Eye (tissue), 1 donor: ENCODE measurements at places on chromosomes 2 and 18.

DNA sequence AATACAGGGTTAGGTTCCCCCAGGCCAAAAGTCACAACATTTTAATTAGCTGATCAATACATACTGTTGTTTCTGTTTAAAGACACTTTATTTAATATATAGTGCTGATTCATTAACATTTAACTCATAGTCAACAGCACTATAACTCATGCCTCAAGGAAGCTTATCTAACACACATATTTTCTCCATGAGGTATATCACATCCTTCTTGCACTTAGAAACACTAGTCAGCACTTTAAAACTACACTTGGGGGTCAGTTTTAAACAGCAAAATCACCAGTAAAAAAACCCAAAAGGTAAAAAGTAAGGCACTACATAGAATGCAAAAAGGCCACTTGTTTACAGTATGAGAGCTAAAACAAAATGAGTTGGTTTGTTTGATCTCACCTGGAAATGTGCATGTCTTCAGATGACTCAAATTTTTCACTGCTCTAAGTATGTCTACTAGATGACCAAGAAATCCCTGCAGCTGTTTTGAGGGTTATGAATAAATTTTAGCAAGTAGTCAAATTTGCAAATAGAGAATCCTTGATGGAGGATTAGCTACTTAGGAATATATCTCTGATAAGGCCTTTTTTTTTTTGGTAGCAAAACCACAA lies 54.1 kb upstream of the EPB41L5 start:
- no peak for DNase-seq

GRCh38 chr2:88024509-88024908 lies 8.2 kb upstream of the RNU2-63P start:
- no peak for DNase-seq

DNA sequence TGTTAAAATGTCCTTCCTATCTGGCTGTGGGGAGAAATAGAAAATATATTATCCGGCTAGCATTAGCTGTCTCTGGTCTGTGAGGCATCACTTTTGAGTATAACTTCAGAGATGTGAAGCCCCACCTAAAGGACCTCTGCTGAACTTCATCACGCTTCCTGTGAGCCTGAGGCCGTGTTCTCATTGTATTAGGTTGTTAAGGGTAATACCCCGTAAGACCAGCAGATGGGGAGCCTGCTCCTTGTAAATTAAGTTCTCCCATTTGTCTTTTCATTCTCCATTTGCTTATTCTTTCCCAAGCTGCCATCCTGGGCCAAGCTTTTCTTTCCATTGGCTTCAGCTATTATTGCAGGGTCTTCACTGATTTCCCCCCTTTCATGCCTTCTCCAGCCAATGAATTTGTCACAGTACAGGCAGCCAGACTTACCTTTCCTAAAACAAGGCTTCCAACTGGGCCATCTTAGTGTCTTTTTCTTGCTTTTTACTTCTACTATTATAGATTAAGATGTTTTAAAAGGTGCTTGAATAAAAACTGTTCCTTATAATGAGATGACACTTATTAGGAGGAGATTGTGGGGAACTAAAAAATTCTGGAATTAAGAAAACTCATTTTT lies 12.4 kb downstream of the NIF3L1 start:
- DNase-seq: peak; percentile 91

GRCh38 chr2:207041786-207042554 lies 102.7 kb downstream of the CPO start:
- no peak for DNase-seq

- DNase-seq: peak; percentile 47
Observed at GRCh38 chr2:25165992-25166875, 2.1 kb downstream of the POMC start.

DNA sequence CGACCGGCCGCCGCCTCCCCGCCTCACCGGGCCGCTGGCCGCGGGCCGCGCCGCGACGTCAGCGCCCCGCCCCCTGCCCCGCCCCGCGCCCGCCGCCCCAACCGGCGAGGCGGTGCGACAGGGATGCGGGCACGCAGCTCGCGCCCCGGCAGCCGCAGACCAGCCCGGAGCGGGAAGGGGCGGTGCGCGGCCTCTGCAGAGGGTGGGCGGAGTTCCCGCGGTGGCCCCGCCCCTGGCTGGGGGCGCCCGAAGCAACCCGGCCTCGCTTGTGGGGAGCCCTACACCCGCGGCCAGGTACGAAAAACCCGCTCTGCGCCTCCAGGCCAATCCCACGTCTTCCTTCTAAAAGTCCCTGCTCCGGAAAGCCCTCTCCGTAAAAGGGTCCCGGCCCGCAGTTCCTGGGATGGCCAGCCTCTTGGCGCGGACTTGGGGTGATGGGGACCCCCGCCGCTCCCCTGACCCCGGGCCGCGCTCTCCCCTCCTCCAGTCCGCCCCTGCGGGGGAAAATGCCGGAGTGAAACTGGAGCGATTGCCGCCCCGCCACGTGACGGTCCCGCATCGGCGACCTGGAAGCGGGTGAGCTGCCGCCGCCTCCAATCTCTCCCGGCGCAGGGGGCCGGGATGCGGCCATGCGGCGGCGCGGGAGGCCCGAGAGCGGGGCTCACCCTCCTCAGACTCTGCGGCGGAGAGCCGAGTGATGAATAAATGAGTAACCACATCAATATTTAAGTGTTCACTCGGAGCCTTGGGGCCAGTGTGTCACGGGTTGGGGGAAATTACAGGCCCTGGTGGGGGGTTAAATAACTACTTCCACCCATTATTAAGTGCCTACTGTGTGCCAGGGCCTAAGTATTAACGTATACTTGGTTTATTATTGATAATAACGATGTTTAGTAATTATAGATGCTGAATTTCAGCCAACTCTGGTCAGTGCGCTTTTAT lies at the start of gene RAB11FIP5:
TSS of gene RAB11FIP5 (minus strand) at position 36 of the 942 bp plus-strand sequence. CDS start 171 bp downstream, outside the sequence.
- peak; percentile 85 for DNase-seq

DNA sequence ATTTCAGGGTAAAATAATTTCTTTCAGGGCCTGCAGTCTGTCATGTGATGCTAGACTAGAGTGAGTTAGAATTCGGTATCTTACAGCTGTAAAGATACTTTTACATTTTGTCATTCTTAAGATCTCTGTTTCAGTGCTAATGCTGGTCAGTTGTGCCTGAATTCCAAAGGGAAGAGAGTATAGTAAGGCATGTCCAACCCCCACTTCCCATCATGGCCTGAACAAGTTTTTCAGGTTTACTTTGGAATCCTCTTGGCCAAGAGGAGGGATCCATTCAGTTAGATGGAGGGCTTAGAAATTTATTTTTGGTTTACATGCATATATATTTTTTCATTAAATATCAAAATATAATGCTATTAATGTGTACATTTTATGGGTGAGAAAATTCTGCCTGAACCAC lies 596.6 kb downstream of the XIRP2 start:
- no peak for DNase-seq

- no peak for DNase-seq
Observed at GRCh38 chr2:40625849-40626248, 174.0 kb upstream of the SLC8A1 start.

DNA sequence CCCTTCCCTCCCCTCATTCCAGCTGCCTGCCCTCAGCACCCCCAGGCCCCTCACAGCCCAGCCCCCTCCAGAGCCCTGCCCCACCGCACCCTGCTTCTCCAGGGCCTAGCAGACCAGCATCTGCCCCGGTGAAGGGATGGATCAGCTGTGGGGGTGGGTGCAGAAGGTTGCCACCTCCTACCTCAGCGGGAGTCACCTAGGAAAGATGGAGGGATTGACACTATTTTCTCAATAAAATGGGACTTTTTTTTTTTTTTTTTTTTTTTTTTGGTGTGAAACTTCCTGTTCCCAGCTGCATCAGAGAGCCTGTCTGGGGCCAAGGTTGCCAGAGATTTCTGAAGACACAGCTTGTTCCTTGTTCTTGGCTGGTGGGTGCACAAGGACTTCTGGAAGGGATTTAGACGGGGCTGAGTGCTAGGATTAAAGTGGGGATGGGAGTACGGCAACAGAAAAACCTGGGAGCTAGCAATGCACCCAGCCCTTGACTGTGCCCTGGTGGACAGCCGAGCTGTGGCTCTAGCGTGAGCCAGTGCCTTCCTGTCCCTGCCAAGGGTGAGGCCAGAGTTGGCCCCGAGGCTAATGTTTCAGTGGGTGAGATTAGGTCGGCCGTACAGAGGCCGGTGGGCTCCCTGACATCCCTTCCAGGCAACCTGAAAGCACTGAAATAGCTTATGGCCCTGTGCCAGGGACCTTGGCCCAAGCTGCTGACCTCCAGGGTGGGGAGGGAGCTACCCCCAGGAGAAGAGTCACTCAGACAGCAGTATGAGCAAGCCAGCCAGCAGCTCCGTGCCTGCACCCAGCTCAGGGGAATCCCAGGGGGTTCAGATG lies 4.6 kb downstream of the B3GNT7 start:
- DNase-seq: no peak

DNA sequence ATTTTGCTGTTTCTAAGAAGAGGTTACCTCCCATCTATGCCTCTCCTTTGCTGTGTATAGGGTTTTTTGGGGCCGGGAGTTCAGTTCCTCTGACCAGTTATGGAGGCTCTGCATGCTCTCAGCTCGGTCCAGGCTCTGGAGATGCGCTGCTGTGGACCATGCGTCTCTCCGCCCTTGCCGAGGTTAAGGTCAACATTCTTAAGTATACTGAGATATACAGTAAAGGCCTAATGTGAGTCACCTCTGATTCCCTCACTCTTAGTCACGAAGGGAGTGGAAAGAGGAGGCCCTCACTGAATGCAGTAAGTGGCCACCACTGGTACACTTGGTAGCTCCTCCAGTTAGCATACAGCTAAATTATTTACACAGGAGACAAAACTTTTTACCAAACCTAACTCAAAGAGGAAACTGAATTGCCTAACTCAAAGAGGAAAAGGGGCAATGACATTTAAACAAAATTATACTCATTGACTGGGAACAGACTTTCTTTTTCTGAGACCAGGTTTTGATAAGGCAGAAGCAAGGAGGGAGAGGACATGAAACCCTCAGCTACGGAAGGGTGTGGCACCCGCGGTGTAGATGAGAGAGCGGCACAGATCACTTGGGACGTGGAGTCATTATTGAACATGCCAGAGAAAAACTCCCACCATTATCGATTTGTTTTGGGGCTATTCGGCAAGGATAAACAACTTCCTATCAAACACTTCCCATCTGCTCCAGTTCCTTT lies 98.7 kb downstream of the COPS8 start:
- DNase-seq: no peak

DNA sequence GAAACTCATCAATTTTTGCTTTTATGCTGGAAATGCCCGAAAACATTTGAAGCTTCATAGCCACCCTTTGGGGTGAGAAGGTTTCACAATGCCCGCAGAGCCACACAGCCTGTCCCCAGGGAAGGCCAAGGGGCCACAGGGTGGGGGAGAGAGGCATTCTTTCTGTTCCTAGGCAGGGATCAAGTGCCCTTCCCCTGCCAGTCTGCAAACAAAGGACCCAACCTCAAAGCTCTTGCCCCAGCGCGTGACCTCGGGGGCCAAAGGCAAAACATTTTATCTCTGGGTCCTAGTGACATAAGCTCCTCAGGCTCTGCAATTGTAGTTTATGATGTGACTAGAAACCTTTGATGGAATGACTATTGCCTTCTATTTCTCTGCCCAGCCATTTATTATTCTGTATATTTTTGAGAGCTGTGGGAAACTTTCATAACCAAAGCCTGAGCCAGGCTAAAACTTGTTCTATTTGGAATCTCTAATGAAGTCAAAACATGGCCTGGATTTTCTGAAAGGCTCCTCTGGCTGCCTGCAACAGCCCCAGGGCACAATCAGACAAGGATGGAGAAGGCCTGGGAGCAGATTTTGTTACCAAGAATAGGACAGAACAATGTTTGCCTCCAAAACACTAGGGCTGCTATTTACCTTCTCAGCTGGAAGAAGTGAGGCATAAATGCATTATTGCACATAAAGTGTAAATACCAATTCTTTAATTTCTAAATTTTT lies 137.2 kb upstream of the KCTD1 start:
- peak; percentile 58 for DNase-seq

- peak; percentile 91 for DNase-seq
Observed at GRCh38 chr2:41853427-41854191, 194.2 kb upstream of the PKDCC start.

DNA sequence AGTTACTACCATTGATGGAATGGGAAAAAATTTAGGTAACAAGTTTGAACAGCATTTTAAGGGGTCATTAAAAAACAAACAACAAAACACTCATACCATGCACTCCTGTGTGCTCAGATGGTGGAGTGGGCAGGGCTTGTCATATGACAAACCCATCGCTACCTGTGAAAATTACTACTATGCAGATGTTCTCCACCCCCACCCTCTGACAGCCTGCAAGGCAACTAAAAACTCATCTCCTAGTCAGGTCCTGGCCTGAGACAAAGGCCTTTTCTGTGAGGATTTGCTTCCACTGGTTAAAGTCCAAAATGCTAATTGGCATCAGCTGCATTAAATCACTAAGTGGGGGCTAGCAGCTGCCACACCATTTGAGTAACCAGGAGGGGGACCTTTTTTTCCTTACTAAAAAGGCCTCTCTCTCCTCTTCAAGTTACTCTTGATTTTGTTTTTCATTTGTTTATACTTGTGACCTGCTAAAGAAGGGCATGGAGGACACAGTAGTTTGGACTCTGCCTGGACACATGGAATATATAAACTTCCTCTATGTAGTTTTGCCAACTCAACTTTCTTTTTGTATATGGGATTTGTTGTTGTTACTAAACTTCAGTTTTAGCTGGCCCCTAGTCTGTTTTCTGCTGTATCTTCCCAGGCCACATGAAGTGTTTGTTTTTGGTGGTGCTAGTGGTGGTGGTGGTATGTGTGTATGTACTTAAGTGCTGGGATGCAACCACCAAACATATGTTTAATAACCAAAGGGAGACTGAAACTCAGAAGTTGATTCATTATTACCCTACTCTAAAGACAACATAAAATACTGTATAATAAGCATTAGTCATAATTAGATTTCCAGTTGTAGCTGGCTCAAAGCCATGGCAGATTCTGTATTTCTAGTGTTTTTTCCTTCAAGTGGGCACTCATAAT lies 121.3 kb downstream of the MAP4K4 start:
- DNase-seq: peak; percentile 54

DNA sequence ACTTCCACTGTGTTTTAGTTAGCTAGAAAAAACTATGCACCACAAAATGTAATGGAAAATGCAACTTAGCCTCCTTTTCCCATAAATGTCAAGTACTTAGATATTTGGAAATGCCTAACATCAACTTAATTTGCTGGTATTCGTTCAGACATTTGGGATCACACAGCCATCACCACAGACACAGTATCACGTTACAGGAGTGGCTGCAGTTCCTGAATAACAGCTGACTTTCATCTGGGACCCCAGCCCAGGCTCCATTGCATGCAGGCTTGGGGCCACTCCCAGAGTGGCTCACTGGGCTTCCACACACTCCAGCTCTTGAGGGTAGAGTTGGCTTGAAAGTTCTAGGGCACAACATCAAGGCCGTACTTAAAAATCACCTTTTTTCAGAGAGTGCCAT lies 9.3 kb downstream of the TMEM182 start:
- DNase-seq: peak; percentile 25

DNA sequence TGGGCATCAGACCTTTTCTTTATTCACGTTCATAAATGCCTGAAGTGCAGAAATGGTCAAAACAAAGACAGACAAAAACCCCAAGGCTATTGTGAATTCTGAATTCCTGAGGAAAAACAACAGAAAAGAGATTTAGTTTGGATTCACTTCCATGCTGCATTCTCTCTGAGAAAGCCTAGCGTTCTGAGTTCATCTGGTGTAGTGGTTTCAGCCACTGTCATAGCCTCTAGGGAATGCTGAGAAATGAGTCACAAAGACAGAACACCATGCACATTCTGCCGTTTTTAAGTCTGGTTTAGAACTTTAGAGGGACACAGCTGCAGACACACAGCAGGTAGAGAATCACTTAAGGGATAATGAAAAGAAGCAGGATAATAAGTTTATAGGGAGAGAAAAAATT lies 93.8 kb downstream of the LRP1B start:
- peak; percentile 70 for DNase-seq
